ENCODE measurements at places on chromosomes 16 and 17.

- no peak for DNase-seq
Measured at GRCh38 chr16:10862438-10862837, 14.6 kb upstream of the CIITA start.

GRCh38 chr16:16083421-16084156, 134.2 kb downstream of the ABCC1 start:
- peak; percentile 25 for DNase-seq

DNA sequence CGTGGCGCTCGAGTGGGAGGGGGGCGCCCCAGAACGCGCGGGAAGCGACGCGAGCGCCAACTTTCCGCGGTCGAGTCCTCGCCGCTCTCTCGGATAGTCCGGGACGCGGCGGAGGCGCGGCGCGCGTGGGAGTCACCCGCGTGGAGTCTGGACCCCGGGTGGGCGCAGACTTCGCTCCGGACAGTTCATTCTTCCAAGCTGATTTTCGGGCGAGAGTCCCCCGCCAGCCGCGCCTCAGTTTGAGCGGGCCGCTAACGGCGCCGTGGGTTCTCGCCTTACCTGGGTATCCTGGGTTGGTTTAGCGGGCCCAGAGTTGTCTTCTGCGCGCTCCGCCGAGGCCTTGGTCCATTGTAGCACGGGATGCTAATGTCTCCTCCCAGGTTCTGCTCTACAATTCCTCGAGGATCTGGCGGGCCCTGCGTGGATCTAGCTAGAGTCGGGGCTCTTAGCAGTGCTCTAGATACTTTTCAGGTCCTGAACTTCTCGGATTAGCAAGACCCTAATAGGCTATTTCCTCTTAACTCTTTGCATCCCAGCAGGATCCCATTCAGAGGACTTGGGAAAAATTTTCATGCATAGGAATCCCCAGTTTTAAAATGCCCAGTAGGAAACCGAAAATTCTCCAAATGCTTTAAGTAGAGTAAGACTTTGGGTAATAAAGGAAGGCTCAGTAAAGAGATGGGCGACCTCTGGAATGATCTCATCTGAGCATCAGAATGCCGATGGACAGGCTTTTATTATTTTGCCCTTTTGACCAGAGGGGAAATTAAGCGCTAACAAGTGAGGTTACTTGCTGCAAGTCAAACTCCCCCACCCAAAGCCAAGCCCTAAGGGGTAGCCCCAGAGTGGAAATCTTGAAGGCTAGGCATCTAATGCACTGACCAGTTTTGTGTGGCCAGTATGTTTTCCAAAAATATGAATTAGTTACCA, 537 bp upstream of the GJC1 start:
- DNase-seq, result no peak

DNA sequence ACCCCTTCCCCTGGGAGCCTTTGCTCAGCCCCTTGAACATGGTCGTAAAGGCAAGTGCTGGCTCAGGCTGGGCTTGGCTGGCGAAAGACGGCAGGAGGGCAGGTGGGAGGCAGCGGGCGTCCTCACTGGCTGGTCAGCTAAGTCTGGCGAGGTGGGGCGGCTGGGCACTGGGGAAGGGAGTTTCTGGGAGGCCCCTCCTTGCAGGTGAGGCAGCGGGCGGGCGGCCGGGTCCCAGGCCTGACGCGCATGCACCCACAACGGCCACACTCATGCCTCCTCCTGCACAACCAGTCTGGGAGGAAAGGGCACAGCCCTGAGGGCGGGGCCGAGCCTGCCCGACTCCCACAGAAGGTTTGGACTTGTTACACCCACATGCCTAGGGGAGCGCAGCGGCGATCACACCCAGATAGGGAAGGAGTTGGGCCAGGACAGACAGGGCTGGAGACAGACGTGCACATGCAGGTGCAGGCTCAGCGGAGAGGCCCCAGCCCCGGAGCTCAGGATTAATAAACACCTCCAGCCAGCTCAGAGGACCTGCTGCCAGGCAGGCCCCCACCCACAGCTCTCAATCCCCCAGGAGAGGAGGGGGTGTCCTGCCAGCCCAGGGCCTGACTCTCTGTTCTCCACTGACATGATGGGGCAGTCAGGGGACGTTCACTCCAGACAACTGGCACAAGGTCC, at the start of gene EVPL:
TSS of gene EVPL (minus strand) at position 148 of the 681 bp plus-strand sequence. CDS start at position 40, 108 bp downstream.
- DNase-seq, result no peak

- DNase-seq, result no peak
Measured at GRCh38 chr17:14387036-14387435, 86.2 kb downstream of the HS3ST3B1 start.

- DNase-seq, result no peak
Measured at GRCh38 chr16:13808102-13808501, 111.9 kb upstream of the ERCC4 start.

DNA sequence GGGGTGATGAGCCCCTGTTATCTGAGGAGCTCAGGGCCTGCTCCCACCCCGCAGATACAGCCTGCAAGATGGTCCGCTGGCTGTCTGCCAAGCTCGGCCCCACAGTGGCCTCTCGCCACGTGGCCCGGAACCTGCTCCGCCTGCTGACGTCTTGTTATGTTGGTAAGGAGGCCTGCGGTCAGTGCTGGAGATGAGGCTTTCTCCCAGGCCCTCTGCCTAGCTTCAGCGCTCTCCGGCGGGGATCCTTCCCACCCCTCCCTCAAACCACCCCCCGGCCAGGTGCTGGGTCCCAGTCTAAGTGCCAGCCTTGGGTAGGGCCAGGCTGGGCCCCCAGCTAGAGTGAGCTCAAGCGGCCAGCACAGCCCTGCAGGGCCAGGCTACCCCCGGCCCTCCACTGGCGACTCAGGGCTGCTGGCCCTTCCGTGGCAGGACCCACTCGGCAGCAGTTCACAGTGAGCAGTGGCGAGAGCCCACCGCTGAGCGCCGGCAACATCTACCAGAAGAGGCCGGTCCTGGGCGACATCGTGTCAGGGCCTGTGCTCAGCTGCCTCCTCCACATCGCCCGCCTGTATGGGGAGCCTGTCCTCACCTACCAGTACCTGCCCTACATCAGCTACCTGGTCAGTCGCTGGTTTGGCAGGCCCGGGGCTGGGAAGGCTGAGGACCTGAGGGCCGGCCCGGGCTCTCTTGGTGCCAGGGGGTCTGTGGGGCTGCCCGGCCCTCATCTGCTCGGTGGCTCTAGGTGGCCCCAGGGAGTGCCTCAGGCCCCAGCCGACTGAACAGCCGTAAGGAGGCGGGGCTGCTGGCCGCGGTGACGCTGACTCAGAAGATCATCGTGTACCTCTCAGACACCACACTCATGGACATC, 6.1 kb downstream of the WDR81 start:
- DNase-seq, result no peak

DNA sequence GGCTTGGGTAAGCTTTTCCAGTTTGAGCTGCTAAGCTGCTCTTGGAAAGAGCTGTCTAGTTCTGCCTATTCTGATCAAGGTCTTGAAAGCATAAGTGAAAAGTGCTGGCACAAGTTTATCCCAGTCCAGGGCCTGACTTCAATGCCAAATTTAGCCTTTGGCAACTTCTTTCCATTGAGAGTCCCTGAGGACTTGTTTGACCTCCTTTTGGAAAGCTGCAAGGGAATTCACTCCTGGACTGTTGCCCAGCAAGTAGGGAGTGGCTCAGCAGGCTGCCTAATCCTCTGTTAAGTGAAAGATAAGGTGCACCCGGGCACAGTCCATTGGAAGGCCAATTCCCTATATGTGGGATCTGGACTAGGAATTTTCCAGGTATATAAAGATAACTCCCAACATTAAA, 16.0 kb upstream of the TANC2 start:
- no peak for DNase-seq

DNA sequence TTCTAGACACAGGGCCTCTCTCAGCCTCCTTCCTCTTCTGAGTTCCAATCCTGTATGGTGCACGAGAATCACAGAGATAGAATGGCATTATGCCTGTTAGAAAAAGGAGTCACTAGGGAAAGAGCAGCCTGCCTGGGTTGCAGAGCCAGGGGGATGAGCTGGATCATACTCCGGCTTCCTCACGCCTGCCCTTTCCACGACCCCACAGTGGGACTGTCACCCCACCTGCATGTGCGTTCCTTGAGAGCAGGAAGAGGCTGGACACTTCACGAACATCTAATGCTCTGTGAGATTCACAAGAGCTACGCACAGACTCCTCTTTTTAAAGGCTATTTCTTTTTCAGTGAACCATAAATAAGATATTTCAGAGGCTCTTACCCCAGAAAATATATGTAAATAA, 54.8 kb downstream of the N4BP1 start:
- no peak for DNase-seq

Measured in activated CD4-positive, alpha-beta T cell treated with anti-CD3 and anti-CD28 coated beads, Interleukin-2, amount 50 U/mL, for 48 hours (primary cell).